ENCODE measurements at places on chromosomes 3 and 15. TPM values are rescaled to one million over a fixed set of nuclear protein-coding genes. Genes with fewer than 3 reads are reported as not detected.
A peak's percentile ranks its signal among the peaks of the same experiment; 100 is the strongest.

- H3K4me3 ChIP-seq: no peak overlapping the region
- H3K4me1 ChIP-seq: no peaks in the 10 kb centered on the region
- peaks cover 57% of the 10 kb centered on the region for H3K36me3 ChIP-seq
- H3K27ac ChIP-seq: peak overlapping the region; percentile 20
- no peaks in the 10 kb centered on the region for H3K27me3 ChIP-seq
Measured at GRCh38 chr3:194640829-194641228, 7.6 kb upstream of the TMEM44 start.

GRCh38 chr3:64648927-64649906 lies 38.6 kb downstream of the ADAMTS9 start:
- DNase-seq: no peak
- H3K36me3 ChIP-seq: no peaks in the 10 kb centered on the region
- H3K27me3 ChIP-seq: no peaks in the 10 kb centered on the region
- H3K4me1 ChIP-seq: no peaks in the 10 kb centered on the region

DNA sequence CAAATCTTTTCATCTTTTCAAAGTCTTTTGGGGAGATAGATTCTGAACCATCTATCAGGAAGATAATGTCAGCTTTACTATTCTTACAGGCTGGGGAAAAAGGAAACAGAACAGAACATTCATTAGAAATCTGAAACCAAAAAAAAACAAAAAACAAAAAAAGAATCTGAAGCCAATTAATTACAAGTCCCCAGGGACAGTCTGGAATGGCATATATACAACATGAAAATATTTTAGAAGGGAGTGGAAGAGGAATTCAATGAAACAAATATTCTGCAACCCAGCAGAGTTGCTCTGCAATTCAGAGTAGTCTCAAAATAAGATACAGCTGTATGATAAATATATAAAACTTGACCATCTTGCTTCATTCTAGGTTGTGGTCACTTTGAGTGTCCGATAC lies 41.7 kb upstream of the CAPN7 start:
- H3K27me3 ChIP-seq: no peaks in the 10 kb centered on the region
- no peaks in the 10 kb centered on the region for H3K4me1 ChIP-seq
- H3K4me3 ChIP-seq: no peak overlapping the region
- DNase-seq: no peak

GRCh38 chr15:99957642-99958013 lies 224.4 kb upstream of the LYSMD4 start:
- H3K4me3 ChIP-seq: no peak overlapping the region
- no peaks in the 10 kb centered on the region for H3K36me3 ChIP-seq
- DNase-seq: no peak
- H3K27ac ChIP-seq: no peak overlapping the region
- H3K4me1 ChIP-seq: no peaks in the 10 kb centered on the region
- no peaks in the 10 kb centered on the region for H3K27me3 ChIP-seq

MUSTN1 gene
- 16.2 TPM for total RNA-seq

DNA sequence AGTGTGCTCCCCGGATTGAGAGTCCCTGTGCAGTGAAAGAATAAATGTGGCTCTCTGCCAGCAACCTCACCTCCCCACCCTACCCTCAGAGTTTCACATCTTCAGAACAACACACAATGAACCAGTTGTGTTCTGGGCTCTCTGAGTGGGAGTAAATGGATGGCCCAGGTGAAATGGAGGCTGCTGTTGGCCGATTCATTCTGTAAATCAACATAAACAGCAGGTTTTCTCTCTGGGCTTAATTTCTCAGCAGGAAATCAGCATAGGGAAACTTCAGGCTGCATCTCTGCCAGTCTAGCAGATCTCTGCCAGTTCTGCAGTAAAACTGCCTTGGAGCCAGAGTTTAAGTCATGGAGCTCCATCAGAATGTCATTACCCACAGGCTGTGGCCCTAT lies 54.6 kb upstream of the FURIN start:
- H3K36me3 ChIP-seq: no peaks in the 10 kb centered on the region
- H3K27ac ChIP-seq: no peak overlapping the region
- H3K27me3 ChIP-seq: no peaks in the 10 kb centered on the region

RTP3 gene
- total RNA-seq: not detected

DNA sequence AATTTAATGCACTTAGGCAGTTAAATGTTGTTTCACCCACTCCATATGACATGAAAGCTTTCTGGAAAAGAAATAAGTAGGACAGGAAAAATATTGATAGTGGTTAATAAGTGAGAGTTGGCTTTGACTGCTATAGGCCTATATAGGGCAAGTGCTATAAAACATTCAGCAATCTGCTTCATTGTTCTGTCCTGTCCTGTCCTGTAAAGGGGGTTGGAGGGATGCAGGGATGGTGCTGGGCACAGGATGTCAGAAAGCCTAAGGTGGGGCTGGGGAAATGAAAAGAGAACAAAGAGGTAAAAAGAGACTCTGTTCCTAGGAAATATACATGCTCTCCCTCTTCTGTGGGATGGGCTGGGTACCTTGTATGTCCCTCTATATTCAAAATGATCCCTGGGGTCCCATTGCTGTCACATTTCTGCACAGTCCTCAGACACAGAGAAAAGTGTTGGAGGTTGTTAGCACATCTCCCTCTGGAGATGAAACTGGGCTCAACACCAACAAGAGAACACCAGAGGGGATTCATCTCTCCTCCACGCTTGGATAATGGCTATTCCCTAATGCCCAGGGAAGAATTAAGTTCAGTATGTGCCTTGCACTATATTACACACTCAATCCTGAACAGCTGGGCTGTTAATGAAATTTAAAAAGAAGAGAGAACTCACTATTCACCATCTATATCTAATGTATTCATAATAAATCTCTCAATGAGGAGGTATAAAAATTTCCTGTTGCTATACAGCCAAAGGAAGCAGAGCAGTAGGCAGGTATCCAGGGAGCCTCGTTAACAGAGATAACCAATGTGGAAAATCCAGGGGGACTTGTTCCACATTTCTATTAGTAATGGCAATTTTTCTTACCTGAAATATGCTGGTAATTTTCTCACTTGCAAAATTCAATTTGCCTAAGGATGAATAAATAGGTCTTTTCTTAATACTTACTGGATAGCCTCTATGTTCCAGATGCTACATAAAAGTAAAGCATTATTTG lies 108.1 kb upstream of the ZBED2 start:
- no peak overlapping the region for H3K27ac ChIP-seq
- H3K4me3 ChIP-seq: no peak overlapping the region
- DNase-seq: no peak
- H3K36me3 ChIP-seq: no peaks in the 10 kb centered on the region
- no peaks in the 10 kb centered on the region for H3K27me3 ChIP-seq

DNA sequence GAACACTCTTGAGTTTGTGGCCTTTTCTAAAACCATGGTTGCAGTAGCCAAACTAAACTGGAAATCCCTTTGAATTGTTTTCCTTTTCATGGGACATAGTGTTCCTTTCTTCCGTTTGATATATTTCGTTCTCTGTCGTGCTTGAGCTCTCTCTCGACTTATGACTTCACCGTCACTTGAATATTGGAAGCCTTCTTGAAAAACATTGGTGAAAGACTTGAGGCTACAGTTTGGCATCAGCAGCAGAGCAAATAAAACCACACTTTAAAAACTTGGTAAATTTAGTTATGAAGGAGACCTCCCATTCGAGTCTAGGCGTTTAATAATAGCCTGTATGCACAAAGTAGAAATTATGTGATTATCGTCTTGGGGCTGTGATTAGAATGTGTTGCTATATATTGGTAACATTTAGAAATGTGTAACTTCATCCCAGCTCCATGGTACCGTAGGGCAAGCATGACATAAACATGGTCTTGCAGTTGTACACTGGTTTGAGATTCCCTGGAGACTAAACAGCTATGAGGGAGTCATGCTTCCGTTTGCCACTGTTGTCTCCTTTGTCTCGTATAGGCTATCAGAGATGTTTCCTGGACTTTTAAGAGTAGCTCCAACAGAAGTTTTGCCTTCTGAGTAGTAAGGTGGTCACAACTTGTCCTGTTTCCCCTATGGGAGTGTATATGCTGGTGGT lies 122.3 kb downstream of the PTPRG start:
- no peak for DNase-seq
- no peaks in the 10 kb centered on the region for H3K4me1 ChIP-seq
- no peaks in the 10 kb centered on the region for H3K36me3 ChIP-seq
- H3K27ac ChIP-seq: peak overlapping the region; percentile 32
- no peaks in the 10 kb centered on the region for H3K27me3 ChIP-seq

GRCh38 chr3:189488241-189488767 lies 142.9 kb upstream of the TP63 start:
- H3K27me3 ChIP-seq: no peaks in the 10 kb centered on the region
- H3K4me3 ChIP-seq: no peak overlapping the region
- H3K36me3 ChIP-seq: no peaks in the 10 kb centered on the region
- no peak overlapping the region for H3K27ac ChIP-seq
- DNase-seq: no peak
- H3K4me1 ChIP-seq: no peaks in the 10 kb centered on the region

GRCh38 chr3:11327619-11328018 lies 55.4 kb downstream of the ATG7 start:
- H3K4me1 ChIP-seq: no peaks in the 10 kb centered on the region
- no peak overlapping the region for H3K27ac ChIP-seq
- DNase-seq: no peak
- H3K27me3 ChIP-seq: no peaks in the 10 kb centered on the region

DNA sequence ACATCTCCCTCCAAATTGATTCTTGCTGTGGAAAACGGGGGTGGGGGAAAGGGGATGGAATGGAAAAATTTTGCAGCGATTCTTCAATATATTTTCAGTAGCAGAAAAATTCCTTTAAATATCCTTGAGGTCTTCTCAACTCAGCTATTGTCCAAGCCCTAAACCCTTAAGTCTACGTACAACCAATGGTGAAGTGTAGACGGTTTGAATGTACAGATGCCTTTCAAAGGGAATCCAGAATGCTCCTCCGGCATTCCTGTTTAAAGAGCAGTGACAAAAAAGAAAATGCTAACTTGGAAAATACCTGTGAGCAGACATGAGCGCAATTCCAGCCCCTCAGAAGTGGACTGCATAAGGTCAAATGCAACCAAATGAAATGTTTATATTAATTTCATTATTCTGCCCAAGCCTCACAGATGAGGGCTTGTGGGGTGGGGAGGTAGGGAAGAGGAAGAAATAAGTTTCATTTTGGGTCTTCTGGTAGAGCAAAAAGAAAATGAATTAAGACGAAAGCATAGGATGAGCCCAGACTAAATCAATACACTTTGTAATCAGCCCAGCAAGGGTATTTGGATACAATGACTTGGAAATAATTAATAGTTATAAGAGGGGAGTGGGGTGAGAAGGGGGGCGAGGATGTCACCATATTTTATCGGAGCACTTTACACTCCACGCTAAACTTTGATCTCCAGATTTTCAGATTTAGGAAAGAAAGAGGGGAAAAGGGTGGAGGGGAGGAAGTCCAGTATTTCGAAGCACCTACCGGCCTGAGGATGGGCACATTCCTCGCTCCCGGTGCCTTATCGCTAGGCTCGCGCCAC lies 2.7 kb downstream of the FOXP1 start:
- H3K27ac ChIP-seq: peak overlapping the region; percentile 90
- DNase-seq: no peak
- H3K4me3 ChIP-seq: peak overlapping the region; percentile 79
- no peaks in the 10 kb centered on the region for H3K36me3 ChIP-seq
- no peaks in the 10 kb centered on the region for H3K27me3 ChIP-seq

GRCh38 chr3:24242012-24242698 lies 252.5 kb downstream of the THRB start:
- H3K36me3 ChIP-seq: no peaks in the 10 kb centered on the region
- no peak overlapping the region for H3K27ac ChIP-seq
- H3K4me1 ChIP-seq: peaks cover 4% of the 10 kb centered on the region
- no peak for DNase-seq

DNA sequence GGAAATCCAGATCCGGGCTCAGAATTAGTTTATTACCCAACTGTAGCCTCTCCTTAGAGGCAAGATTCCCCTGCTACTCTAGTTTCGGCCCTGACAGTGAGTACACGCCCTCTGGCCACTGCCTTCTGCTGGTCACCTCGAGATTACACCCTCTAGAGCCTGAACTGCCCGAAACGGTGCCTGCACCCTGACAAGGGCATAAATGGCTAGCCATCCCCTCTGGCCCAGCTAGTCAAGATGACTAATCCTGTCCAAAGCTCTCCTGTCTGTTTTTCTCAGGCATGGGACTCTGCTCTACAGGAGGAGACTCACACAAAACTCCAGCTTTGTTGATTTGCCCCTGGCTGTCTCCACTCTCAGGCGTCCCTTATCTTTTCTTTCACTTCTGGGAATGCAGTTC lies 150.5 kb upstream of the UBE2E2 start:
- no peak overlapping the region for H3K27ac ChIP-seq
- DNase-seq: no peak
- H3K36me3 ChIP-seq: no peaks in the 10 kb centered on the region
- no peaks in the 10 kb centered on the region for H3K4me1 ChIP-seq
- H3K4me3 ChIP-seq: no peak overlapping the region
- no peaks in the 10 kb centered on the region for H3K27me3 ChIP-seq

SLC9C1 gene
- 1.7 TPM for total RNA-seq
